ENCODE measurements at places on chromosomes 3 and 15. TPM values are rescaled to one million over a fixed set of nuclear protein-coding genes. Genes with fewer than 3 reads are reported as not detected.
A peak's percentile ranks its signal among the peaks of the same experiment; 100 is the strongest.

- DNase-seq = no peak
These were observed 425.3 kb upstream of the MDFIC2 start for GRCh38 chr3:70737666-70738290.

GRCh38 chr15:41926185-41927056 is 32.6 kb upstream of the SPTBN5 start:
- DNase-seq = peak; percentile 61

- no peak for DNase-seq
These were observed 83.2 kb upstream of the NEDD4 start for GRCh38 chr15:56076640-56077039.

The ZNF80 gene
- total RNA-seq = not detected

The KCNMB2 gene
- not detected for total RNA-seq

All from left lobe of liver (tissue), 2 donors.